ENCODE measurements at places on chromosomes 5 and 9. TPM values are rescaled to one million over a fixed set of nuclear protein-coding genes. Genes with fewer than 3 reads are reported as not detected.

The DIPK1B gene
- total RNA-seq = 17.1 TPM

The MSMP gene
- not detected for total RNA-seq

The POLE3 gene
- 58.0 TPM for total RNA-seq

The PRRX2 gene
- total RNA-seq = not detected

The SHLD3 gene
- 3.1 TPM for total RNA-seq

The NPR3 gene
- total RNA-seq = 0.13 TPM

The MYOZ3 gene
- 4.6 TPM for total RNA-seq

The SNAPC3 gene
- total RNA-seq = 23.2 TPM

The TMEM174 gene
- total RNA-seq = not detected

The PCDHGA2 gene
- total RNA-seq = 2.8 TPM

The ACSL6 gene
- total RNA-seq = under 0.01 TPM

The DMRT3 gene
- total RNA-seq = 0.34 TPM

The OR1Q1 gene
- total RNA-seq = not detected

The KIAA0825 gene
- total RNA-seq = 3.2 TPM

The CDH10 gene
- 0.55 TPM for total RNA-seq

The NRARP gene
- 8.4 TPM for total RNA-seq

The TAL2 gene
- total RNA-seq = not detected

Measured in kidney epithelial cell (primary cell).